Colonic mucosa (tissue), 4 donors: ENCODE measurements at places on chromosomes 12 and 14. TPM values are rescaled to one million over a fixed set of nuclear protein-coding genes. Genes with fewer than 3 reads are reported as not detected.

PAWR gene
- total RNA-seq = 135 TPM

NRL gene
- total RNA-seq = 2.7 TPM

CMA1 gene
- 1.3 TPM for total RNA-seq

SLC25A47 gene
- not detected for total RNA-seq

DNA sequence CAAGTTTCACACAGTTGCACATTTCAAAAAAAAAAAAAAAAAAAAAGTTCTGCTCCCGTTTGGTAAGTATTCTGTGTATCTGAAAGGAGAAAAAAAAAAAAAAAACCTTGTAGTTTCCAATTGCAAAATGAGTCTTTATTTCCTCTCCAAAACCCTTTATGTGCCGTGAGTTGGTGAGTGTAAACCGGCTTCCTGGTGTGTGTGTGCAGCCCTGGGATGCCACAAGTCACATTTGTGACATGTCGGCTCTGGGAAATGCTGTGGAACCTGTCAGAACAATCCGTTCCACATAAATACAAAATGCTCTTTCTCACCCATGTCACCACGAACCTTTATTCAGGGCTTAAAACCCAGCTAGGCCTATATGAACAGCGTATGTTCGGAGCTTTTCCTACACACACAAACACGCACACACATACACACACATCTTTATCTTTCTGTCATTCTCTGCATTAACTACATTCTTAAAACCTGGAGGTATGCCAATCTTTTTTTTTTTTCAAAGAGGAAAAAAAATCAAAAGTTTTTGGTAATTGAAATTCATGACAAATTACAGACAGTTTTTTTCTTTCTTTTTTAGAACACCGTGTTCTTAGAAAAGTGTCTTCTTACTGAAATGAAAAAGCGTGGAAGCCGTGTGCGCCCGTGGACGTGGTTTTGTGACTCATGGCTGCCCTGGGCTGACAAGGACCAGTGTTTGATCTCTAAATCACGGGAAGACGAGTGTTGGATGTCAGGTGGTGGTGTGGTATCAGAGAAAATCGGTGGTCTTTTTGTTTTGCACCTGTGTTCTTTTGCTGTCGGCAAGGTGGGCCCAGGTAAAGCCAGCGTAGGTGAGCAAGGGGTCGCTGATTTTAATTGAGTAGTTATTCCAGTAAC is 612.0 kb downstream of the VRK1 start:
- H3K27me3 ChIP-seq = peaks cover 21% of the 10 kb centered on the region
- H3K4me1 ChIP-seq = no peaks in the 10 kb centered on the region
- no peaks in the 10 kb centered on the region for H3K36me3 ChIP-seq
- H3K27ac ChIP-seq = no peak overlapping the region
- H3K4me3 ChIP-seq = no peak overlapping the region
- no peak for DNase-seq

DNA sequence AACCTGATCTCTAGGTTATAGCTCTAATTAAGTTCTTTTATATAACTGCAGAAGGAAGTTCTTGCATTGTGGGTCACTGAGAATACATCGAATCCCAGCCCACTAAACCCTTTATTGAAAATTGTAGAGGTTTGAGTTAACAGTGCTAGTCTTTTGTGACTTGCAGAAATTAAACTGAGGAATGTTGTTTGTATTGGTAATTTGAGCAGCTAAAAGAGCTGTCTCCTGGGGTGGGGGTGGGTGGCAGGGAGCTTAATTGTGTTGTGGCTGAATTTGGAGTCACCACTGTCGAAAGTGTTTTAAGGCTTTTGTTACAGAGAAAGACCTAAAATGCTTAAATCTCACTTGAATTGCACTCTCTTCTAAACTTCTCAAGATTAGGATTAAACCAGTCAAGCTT is 3.2 kb upstream of the COX8C start:
- no peaks in the 10 kb centered on the region for H3K27me3 ChIP-seq
- no peak overlapping the region for H3K27ac ChIP-seq
- DNase-seq = no peak
- H3K4me1 ChIP-seq = no peaks in the 10 kb centered on the region

- H3K4me3 ChIP-seq = no peak overlapping the region
- H3K27me3 ChIP-seq = no peaks in the 10 kb centered on the region
- H3K27ac ChIP-seq = no peak overlapping the region
- H3K36me3 ChIP-seq = no peaks in the 10 kb centered on the region
- no peaks in the 10 kb centered on the region for H3K4me1 ChIP-seq
These were observed 24.4 kb downstream of the PIWIL1 start for GRCh38 chr12:130362060-130362459.

DNA sequence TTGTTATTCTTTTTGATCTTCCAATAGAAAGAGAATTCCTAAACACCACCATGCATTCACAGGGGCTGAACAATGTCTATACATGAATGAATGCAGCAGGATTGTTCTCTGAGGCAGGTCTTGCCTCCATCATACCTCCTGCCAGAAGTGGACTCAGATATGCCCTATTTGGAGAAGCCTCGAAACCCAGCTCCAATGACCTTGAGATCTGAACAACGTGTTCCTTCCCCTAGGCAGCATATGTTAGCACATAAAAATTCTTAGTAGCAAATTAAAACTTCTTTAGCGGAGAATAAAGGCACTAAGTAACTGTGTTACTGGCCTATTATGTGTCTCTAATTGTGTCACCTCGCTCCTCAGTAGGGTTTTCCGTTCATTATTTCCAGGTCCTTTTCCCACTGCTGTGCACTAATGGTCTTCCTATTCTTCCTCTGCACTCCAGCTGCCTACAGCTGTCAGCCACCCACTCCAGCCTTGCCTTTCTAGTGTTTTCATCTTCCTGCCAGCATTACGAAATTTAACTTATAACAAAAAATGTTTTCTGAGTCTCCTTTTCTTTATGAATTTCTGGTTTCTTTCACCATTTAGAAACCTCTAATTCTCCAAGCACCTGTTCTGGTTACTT is 62.6 kb upstream of the IGF1 start:
- no peaks in the 10 kb centered on the region for H3K4me1 ChIP-seq
- H3K27me3 ChIP-seq = no peaks in the 10 kb centered on the region
- H3K4me3 ChIP-seq = no peak overlapping the region
- H3K27ac ChIP-seq = no peak overlapping the region
- peak; percentile 22 for DNase-seq

DNA sequence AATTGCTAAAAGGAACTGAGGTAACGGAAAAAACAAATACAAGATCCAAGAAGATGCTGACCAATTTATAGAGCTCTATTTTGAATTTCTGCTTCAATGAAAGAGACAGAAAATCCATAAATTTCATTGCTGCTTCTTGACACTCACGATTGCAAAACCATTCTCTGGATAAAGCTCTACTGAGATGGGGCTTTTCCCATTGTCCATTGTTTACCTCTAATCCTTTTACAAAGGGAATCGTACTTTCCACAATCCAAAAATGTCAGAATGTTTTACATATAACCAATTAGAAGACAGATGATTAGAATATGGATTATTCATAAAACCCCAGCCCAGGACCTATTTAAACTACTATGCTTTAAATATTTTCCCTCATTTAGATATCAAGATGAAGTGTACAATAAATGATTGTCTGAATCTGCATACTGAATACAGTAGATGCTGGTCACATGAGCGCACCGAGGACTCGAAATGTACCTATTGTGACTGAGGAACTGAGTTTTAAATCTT is 16.7 kb upstream of the TMCC3 start:
- no peaks in the 10 kb centered on the region for H3K27me3 ChIP-seq
- H3K4me1 ChIP-seq = no peaks in the 10 kb centered on the region
- H3K27ac ChIP-seq = no peak overlapping the region
- H3K36me3 ChIP-seq = no peaks in the 10 kb centered on the region
- no peak overlapping the region for H3K4me3 ChIP-seq
- DNase-seq = no peak

GRCh38 chr14:93219103-93219726 is 12.2 kb downstream of the UBR7 start:
- H3K27ac ChIP-seq = no peak overlapping the region
- no peaks in the 10 kb centered on the region for H3K27me3 ChIP-seq
- no peaks in the 10 kb centered on the region for H3K4me1 ChIP-seq
- DNase-seq = peak; percentile 48

DNA sequence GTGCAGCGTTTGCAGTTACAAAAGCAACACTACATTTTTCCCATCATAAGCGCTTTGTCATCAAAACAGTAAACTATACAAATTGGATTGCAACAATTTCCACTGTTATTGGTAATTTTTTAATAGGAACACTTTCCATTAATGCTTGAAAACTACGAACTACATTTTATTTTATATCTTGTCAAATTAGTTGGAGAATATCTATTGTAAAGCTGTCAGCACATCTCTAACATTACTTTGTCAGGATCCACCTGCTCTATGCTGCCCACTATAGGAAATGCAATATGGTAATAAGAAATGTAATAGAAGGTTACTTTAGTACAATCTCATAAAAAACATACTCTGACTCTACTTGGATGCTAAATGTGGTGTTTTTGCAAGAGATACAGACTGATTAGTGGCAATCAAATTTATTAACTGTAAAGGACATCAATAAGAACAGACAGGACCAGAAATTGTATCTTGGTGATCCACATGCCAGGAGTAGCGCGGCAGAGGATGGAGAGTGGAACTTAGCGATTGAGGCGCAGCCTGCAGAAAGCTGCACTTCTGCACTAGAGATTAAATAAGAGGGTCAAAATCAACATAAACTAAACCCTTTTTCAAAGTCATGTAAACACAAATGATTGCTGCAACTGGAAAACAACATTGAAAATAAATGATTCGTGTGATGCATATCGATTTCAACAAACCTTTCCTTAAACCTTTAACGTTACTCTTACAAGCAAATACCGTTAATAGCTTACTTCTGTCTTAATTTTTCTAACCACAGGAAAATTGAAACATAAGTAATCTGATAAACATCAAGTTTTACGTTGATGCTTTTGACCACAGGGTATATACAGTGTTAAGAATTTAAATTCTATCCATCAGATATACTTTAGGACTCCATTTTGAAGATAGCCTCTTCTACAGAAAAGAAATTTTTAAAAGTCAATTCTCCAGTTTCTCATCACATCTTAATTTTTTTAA is 3.6 kb upstream of the ARID2 start:
- peak overlapping the region; percentile 99 for H3K27ac ChIP-seq
- peaks cover 8% of the 10 kb centered on the region for H3K4me1 ChIP-seq
- H3K4me3 ChIP-seq = peak overlapping the region; percentile 78
- DNase-seq = peak; percentile 58
